ENCODE measurements at places on chromosomes 7 and 10.

- DNase-seq = no peak
Observed at GRCh38 chr10:75450075-75450445, 18.6 kb downstream of the LRMDA start.

DNA sequence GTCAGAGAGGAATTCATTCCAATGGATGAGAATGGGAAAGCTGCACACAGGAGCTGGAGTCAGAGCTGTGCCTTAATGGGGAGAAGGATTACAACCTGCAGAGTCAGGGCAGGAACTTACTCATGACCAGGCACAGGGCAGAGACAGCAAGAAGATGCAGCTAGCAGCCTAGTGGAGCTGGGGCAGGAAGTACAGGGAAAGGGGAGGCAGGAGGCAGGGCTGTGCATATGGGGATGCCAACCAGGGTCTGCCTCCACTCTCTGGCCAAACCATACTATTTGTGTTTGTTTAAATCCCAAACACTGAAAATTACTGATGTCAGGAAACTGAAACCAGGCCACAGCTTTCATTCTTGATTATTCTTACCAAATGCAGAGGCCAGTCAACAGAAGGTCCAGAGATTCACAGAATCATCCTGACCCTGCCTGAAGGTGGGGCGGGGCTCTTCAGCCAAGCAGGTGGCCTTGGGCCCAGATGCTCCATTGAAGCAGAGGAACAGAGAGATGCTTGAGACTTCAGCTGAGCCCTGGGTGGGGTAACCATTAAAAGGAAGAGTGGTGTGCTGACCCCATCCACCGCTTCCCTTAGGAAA is 461.9 kb downstream of the KCNMA1 start:
- DNase-seq = no peak

GRCh38 chr7:77752016-77752415 is 46.2 kb downstream of the TMEM60 start:
- no peak for DNase-seq

DNA sequence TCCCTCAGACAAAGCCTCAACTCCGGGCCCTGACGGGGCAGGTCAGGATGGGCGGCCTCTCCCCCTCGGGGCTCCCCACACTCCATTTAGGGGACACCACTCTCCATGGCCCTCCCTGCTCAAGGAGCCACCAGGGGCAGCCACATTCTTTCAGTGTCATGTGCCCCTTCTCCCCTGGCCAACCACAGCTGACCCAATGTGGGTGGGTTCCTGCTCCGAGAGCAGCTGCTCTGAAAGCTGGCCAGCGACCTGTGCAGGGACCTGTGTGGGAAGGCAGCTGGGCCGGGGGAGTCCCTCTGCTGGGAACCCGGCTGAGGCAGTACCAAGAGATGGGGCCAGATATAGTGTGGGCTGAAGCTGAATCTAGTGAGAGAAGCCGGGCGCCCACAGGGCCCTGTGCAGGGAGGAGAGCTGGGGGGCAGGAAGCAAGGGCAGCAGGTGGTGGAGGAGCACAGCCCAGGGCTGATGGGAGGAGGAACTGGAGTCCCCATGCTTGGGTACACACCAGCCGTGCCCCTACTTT is 40.6 kb upstream of the NPFFR1 start:
- no peak for DNase-seq

- DNase-seq = no peak
Observed at GRCh38 chr7:89770161-89770560, 384.1 kb upstream of the STEAP1 start.

- DNase-seq = no peak
Observed at GRCh38 chr7:91165846-91166230, 98.4 kb upstream of the FZD1 start.

DNA sequence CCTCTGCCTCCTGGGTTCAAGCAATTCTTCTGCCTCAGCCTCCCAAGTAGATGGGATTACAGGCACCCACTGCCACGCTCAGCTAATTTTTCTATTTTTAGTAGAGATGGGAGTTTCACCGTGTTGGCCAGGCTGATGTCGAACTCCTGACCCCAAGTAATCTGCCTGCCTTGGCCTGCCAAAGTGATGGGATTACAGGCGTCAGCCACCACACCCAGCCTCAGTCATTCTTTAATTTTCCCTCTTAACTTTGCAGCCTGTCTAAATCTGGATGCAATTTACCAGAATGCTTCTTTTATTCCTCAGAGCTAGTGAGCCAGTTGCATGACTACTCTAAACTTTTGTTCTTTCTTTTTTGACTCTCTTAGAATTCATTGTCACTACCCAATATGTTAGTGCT is 90.5 kb upstream of the CSTF2T start:
- DNase-seq = no peak

DNA sequence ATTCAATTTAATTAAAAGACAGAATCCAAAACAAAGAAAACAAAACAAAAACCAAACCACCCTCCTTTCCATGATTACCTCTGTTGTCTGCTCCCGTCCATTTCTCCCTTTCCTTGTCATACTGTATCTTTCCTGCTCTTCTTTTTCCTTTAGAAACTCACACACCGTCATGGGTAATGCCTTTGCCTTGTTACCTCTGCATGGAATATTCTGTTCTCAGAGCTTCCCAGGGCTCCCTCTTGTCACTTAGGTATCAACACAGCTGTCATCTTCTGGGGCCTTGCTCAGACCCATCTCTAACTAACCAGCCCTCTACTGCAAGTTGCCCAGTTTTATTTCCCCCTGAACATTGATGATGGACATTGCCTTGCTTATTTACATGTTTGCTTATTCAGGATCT is 30.2 kb upstream of the GIMAP8 start:
- no peak for DNase-seq

- DNase-seq = no peak
Observed at GRCh38 chr10:120765226-120765803, 85.8 kb upstream of the WDR11 start.

DNA sequence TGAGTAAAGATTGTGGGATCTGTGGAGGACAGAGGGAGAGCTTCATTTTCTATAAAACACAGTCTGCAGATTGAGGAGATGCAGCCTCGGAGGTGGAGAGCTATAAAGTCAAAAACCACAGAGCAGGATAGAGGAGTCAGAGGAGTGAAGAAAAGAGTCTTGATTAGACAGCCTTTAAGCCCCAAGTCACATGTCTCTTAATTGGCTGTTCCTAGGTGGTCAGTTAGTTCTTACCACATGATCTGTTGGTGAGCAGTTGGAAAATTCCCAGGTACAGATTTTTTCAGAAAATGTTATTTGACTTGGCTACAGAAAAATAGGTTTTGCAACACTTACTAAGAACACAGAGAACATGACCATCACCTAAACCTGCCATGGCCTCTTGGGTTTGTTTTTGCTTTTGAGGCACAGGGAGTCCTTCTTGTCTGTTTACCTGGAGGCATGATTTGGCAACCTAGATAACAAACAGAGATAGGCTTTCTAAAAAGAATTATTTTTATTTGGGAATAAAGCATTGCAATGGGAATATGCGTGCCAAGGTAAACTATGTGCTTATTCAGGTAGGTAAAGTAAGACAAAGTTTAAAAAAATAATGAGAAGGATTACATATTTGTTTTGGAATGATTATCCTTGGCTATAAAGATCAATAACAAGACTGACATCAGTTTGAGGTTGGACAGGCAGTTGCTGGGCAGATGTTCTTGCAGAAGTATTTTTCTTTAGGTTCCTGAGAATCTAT is 604 bp upstream of the CYP3A43 start:
- no peak for DNase-seq

All from stimulated activated CD8-positive, alpha-beta memory T cell treated with anti-CD3 and anti-CD28 coated beads, Interleukin-7, amount 100 ng/mL, for 1 hour (primary cell).